NCI-H1048 (cell line): ENCODE measurements at places on chromosomes 12 and 14.

- no peak for DNase-seq
Measured at GRCh38 chr12:127162902-127163301, 1104.1 kb upstream of the TMEM132C start.

- DNase-seq: no peak
Measured at GRCh38 chr14:92637228-92637627, 111.2 kb downstream of the LGMN start.

- no peak for DNase-seq
Measured at GRCh38 chr12:101824831-101825230, 5.9 kb downstream of the GNPTAB start.

GRCh38 chr12:132777614-132778013 lies 16.0 kb upstream of the ANKLE2 start:
- no peak for DNase-seq

- no peak for DNase-seq
Measured at GRCh38 chr12:29782285-29782870, 1.4 kb downstream of the TMTC1 start.

DNA sequence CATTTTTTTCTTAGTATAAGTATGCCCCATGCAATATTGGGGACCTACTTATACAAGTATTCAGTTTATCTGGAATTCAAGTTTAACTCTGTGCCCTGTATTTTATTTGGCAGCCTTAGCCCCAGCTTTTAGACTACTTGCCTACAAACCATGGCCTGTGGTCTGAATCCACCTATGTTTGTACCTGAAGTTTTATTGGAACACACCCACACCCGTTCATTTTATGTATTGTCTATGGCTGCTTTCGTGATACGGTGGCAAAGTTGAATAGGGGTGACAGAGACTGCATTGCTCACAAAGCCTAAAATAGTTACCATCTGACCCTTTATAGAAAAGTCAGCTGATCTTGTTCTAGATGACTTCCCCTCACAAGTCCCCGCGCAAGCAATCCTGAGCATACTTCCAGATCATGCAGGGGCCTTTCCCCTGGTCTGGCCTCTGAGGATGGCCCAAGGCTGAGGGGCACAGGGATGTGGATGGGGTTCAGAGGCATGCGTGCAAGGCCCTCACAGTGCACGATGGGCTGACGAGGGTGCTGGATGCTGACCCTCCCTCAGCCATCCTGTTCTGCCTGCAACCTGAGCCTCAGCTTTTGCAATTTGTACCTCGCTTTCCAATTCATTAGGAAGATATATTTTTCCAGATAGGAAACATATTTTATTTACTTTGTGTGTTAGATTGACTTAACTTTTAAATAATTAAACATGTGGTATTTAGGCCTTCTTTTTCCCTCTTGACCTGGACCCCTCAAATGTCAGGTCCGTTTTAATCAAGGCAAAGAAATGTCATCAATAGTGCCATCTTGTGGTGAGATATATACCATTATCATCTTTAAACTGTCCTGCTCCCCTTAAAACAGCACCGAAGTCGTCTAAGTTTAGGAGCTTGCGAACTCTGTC lies 527.3 kb upstream of the CCDC196 start:
- DNase-seq: no peak

GRCh38 chr12:82366197-82366596 lies 7.9 kb downstream of the METTL25 start:
- DNase-seq: no peak

GRCh38 chr12:20472102-20472782 lies 103.9 kb downstream of the PDE3A start:
- DNase-seq: no peak

DNA sequence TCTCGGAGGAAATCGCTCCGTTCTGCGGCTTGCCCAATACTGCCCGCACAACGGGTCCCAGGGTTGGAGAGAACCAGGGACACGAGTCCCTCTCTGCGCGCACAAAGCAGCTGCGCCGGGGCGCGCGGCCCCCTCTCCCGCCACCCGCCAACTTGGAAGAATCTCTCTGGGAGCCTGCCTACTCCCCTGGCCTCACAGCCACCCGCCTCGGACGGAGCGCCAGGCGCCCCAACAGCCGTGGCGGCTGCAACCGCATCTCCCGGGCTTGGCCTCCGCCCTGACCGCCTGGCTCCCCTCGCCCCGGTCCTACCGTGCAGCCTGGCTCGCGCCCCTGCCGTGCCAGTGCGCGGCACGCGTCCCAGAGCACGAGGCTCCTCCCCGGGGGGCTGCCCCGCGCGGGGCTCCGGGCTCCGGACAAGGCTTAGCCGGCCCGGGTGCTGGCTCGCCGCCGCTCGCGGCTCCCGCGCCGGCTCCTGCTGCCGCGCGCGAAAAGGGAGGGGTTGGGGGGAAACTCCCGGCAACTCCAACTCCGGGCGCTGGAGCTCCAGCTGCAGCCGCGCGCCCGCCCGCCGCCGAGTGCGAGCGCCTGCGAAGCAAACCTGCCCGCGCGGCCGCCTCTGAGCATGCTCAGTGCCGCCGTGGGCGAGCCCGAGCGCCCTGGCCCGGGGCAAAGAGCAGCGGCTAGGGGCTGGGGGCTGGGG lies at the start of gene STXBP6:
TSS of gene STXBP6 (minus strand) at position 580 of the 701 bp plus-strand sequence. CDS start 75,329 bp downstream, outside the sequence.
- DNase-seq: no peak

DNA sequence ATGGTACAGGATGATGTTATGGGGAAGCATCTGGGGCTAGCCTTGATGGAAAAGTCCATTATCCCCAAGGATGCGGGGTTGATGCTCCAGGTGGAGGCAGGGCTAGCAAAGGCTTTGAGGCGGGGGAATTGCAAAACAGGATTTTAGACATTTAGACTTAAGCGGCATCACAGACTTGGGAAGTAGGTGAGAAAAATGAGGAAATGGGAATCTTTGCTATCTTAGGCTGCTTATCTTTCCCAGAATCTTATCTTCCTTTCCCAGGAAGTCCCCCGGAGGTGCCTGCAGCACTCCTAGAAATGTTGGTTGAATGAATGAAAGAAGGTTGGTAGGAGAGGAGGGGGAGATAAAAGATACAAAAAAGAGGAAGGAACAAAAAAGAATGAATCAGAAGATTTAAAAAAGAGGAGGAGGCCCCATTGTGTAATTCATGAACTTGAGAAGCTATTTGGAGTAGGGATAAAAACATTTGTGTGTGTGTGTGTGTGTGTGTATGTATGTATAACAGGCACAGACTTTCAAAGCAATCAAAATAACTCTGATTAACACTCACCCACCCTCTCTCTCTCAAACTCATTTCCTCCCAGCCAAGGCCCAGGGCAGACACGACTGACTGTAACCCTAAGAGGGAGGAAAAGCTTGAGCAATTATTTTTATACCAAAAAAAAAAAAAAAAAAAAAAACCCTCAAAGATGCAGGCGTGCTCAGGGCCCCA lies 62.5 kb upstream of the TBX3 start:
- DNase-seq: no peak

- DNase-seq: no peak
Measured at GRCh38 chr14:75333606-75334548, 55.2 kb downstream of the FOS start.
